Inflammatory macrophage treated with lipopolysaccharide for 1 hour (primary cell): ENCODE measurements at places on chromosomes 2 and 18.

DNA sequence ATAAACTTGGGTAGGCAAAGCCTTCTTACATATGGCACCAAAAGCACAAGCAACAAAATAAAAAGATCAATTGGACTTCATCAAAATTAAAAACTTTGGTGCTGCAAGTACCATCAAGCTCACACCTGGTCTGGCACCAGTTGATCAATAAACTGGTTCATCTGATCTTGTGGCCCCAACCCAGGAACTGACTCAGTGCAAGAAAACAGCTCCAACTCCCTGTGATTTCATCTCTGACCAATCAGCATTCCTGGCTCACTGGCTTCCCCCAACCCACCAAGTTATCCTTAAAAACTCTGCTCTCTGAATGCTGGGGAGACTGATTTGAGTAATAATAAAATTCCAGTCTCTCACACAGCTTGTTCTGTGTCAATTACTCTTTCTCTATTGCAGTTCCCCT, 8.4 kb downstream of the EPG5 start:
- DNase-seq, result no peak

DNA sequence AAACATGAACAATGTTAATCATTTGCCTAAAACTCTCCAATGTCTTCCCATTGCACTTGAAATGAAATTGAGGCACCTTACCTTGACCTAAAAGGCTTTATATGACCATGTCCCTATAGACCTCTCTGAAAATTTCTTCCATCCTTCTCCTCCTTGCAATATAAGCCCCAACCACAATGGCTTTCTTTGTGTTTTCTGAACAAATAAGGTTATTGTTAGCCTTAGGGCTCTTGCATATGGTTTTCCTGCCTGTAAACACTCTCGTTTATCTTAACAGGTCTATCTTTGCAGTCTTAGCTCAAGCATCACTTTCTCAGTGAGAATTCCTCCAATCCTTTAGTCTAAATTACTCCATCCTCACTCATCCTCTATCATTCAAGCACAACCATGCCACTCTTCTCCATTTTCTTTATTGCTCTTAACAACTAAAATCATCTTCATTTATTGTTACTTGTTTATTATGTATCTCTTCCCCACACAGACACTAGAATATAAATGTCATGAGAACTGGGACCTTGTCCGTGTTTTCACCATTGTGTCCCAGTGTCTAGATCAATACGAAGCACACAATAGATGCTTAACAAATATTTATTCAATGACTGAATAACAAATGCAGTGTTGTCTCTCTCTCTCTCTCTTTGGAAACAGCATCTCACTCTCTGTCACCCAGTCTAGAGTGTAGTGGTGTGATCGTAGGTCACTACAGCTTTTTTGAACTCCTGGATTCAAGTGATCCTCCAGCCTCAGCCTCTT, 129.3 kb downstream of the RDH14 start:
- no peak for DNase-seq

GRCh38 chr2:216858312-216858711, 1.6 kb downstream of the TNP1 start:
- DNase-seq, result peak; percentile 3

- DNase-seq, result no peak
Measured at GRCh38 chr2:196206804-196207203, 35.4 kb upstream of the STK17B start.

DNA sequence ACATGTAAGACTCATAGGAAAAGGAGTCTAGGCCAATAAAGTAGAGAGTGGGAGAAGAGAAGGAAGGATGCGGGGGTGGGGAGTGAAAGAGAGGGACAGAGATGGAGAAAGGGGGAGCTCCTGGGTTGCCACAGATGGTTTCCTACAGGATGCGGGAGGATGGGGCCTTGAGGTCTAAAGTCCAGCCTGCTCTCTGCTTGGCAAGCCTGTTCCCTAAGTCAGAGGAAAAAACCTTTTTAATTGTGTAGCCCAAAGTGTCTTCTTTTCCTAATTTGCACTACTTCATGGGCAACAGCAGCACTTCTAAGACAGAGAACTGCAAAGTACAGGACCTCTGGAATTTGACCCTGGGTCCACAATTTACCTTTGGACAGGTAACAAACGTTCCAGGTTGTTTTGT, 1.4 kb upstream of the FAM110C start:
- no peak for DNase-seq

GRCh38 chr18:46740046-46740445, 16.8 kb downstream of the ST8SIA5 start:
- no peak for DNase-seq
